Activated naive CD4-positive, alpha-beta T cell treated with anti-CD3 and anti-CD28 coated beads, Interleukin-2, amount 50 U/mL, for 16 hours (primary cell): ENCODE measurements at places on chromosomes 16 and 17.
A peak's percentile ranks its signal among the peaks of the same experiment; 100 is the strongest.

DNA sequence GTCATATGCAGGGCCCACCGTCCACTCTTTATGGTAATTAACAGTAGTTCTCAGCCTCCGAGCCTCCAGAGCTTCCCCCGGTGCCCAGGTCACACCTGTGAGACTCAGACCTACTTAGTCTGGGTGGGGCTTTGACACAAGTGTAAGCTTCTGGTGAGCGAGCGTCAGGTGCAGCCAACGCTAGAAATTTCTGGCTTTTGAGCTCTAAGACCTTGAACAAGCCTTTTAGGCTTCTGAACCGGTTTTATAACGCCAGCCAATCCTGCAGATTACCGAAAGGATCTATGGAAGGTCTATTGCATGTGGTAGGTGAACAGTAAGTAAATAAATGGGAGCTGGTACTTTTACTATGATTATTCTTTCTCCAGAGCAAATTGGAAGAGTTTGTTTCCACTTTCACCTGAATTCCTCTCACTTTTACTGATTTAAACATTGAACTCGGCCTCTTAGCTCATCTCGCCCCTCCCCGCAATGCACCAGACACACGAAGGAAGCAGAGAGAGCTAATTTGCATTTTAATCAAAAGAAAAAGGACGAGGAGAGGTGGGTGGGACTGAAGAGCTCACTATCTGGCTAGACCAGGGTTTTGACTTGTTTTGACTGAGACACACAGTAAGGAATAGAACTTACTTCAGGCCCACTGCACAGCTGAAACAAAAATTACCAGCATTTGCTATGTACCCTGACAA lies 47.1 kb downstream of the ABAT start:
- no peak for DNase-seq

GRCh38 chr16:24253192-24253591 lies 2.9 kb upstream of the CACNG3 start:
- DNase-seq, result peak; percentile 21

GRCh38 chr16:19872179-19872863 lies 12.3 kb downstream of the GPRC5B start:
- no peak for DNase-seq

- DNase-seq, result no peak
Observed at GRCh38 chr17:67107811-67108775, 63.7 kb downstream of the CACNG1 start.

- no peak for DNase-seq
Observed at GRCh38 chr17:66248285-66248684, 19.1 kb upstream of the APOH start.

DNA sequence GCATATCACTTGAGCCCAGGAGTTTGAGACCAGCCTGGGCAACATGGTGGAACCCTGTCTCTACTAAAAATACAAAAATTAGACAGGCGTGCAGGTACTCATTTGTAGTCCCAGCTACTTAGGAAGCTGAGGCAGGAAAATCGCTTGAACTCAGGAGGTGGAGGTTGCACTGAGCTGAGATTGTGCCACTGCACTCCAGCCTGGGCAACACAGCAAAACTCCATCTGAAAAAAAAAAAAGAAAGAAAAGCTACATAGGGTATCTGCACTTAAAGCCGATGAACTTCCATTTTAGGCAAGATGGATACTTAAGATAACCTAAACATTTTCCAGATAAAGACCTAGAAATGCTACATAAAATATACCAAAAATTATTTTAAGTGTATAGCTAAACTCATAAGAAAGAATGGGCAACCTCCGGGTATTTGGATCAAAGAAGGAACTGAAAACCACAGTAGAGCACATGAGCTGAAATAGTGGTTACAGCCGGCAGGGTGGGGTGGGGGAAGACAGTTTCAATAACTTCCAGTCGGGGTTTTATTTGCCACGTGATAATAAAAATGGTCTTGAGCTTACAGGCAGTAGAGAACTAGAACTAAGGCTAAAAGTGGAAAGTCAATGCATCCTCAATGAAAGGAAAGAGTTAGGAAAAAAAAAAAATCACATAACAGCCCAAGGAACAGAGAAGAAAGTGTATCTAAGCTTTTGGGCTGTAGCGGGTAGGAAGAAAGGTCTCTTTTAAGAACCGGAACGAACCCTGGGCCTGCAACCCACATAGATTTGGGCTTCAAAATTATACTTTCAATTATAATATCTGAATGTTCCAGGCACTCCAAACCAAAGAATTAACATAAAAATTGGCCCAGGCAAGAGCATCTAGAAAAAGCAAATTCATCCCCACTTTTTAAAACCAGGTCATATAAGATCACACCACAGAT lies 53.1 kb downstream of the CFDP1 start:
- peak; percentile 23 for DNase-seq

GRCh38 chr17:70278844-70279462 lies 109.6 kb downstream of the KCNJ2 start:
- DNase-seq, result no peak

- DNase-seq, result no peak
Observed at GRCh38 chr16:77937473-77938149, 84.7 kb upstream of the CLEC3A start.

DNA sequence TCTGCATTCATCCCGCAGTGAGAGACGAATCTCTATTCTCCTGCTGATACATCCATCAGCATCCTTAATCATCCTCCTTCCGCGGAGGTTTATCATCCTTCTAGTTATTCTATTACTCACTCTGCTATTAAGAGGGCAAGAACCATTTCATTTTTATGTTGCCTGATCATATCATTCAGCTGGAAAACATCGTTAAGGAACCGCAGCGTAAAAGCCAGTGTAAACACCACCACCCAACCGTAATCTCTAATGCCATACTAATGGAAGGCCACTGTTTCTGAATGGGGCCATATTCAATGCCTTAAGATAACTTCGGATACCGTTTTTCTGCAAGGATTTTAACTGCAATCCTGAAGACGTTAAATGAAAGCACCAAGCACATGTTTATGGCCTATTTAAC lies 36.7 kb upstream of the ERCC4 start:
- DNase-seq, result no peak

- no peak for DNase-seq
Observed at GRCh38 chr16:70664325-70665112, 18.2 kb downstream of the IL34 start.

DNA sequence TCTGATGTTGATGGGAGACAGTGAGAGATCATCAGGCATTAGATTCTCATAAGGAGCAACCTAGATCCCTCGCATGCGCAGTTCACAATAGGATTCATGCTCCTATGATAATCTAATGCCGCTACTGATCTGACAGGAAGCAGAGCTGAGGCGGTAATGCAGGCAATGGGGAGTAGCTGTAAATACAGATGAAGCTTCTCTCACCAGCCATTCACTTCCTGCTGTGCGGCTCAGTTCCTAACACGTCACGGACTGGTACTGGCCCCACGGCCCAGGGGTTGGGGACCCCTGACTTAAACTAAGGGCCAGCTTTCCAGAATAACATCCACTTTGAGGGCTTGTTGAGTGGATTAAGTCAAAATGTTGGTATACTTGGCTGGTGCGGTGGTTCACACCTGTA lies 2.6 kb upstream of the TMEM219 start:
- DNase-seq, result no peak

DNA sequence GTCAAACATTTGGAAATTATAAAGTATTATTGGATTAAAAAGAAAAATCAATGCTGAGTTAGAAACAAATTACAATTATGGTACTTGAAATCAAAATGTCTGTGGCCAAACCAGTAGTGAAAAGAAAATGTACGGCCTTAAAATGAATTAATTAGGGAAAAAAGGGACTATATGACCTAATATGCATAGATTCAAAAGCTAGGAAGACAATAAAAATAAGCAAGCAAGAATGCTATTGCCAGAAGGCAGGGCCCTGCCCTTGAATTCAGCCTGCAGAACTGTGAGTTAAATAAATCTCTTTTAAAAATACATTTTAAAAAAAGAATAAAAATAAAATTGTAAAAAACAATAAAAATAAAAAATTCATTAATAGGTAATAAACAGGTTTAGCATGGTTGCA lies 88.7 kb downstream of the TRIM37 start:
- no peak for DNase-seq
